Activated CD8-positive, alpha-beta memory T cell treated with anti-CD3 and anti-CD28 coated beads for 1 hour (primary cell): ENCODE measurements at places on chromosomes 3 and 15.

DNA sequence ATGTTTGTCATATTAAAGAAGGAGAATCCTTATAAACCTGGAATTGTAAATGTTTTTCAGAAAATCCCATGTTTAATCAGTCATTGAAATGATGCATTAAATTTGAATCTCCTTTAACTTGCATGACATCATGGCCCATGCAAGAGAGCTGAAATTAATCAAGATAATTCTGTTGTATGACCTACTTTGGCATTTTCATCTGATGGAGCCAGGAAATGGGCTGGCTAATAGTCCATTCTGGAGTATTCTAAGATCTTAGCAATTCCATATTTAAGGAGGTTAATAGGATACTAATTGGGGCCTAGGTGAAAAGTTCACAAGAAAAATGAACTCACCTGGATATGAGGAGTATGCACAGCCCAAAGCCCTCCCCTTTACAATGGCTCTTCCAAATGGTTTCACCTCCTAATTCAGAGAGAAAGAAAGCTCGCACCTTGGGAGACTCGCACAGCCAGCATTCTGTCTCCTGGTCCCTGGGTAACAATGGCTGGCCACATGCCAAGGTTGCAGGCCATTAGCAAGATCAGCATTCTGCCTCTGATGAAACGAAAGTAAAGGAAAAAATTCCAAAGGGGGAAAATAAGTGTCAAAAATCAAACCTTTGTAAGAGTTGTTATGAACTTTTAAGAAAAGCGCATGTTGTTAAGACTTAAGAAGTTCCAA lies 786.4 kb downstream of the MCTP2 start:
- DNase-seq = no peak

- no peak for DNase-seq
Observed at GRCh38 chr15:49387471-49387870, 35.6 kb upstream of the FGF7 start.

GRCh38 chr3:51684971-51685751 lies 14.1 kb downstream of the TEX264 start:
- DNase-seq = no peak

DNA sequence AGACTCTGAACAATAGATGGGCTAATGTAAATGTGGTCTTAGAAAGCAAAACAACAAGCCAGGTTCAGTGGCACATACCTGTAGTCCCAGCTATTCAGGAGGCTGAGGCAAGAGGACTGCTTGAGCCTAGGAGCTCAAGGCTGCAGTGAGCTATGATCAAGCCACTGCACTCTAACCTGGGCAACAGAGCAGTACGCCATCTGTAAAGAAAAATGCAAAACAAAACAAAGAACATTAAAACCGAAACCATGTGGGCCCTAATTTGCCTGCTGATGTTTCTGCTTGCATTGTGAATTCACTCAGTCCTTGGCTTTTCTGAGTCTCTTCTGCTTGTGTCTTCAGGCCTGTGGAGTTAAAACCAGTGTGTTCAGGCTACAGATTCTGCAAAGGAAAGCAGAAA lies 56.7 kb downstream of the CCNL1 start:
- no peak for DNase-seq

DNA sequence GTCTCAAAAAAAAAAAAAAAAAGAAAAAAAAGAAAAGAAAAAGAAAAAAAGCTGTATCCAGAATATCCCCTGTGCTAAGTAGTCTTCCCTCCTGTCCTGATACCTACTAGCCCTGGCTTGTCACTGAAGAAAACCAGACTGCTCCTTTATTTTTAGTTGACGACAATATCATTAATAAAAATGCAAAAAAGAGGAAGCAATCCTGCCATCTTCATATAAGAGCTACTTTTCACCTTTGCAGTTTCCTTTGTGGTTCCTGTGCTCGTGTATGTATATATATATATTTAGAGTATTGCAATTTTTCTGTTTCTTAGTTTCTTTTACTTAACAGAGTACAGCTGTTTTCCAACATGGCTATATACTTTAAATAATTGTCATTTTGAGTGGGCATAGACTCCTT lies 13.6 kb downstream of the C3orf20 start:
- no peak for DNase-seq

DNA sequence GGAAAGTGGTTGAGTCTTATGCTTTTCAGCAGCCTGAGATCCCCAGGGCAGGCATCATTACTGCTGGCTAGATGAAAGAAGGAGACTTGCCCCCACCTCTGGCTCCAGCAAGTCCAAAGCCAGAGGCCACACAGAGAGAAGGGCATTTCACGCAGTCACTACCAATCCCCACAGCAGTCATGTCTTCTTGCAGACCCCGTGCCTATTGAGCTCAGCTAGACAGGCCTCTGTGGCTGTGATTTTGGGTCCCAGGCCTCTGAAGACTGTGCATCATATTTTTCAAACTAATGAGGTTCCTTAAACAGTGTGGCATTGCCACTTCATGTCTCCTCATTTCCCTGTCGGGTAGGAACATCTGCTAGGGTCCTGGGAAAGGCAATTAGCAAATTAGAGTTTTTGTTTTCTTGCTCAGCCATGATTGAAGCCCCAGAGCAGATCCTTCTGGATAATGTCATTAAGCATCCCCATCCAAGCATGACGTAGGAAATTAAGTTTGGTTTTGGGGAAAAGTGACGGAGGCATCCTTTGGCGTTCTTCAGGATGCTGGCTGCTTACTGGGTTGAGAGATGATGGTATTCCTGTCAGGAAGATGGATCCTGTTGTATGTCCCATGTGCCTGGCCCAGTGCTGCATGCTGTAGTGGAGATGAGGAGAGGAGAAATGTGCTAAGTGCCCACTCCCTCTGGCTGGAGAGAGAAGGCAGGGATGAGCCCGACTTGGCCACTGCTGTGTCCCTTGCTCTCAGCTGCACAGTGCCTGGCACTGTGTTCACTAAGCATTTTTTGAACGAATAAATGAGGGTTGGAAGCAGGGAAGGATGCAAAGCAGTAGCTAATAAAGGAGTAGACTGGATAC lies 7.0 kb downstream of the SPSB4 start:
- no peak for DNase-seq
